ENCODE measurements at places on chromosomes 2 and 18. TPM values are rescaled to one million over a fixed set of nuclear protein-coding genes. Genes with fewer than 3 reads are reported as not detected.

MC2R gene
- polyA plus RNA-seq: not detected

EVX2 gene
- not detected for polyA plus RNA-seq

SLC4A5 gene
- 2.2 TPM for polyA plus RNA-seq

- no peak for DNase-seq
These were observed 84.3 kb downstream of the AGPS start for GRCh38 chr2:177476897-177477296.

GRCh38 chr2:42939411-42940206 is 147.2 kb upstream of the HAAO start:
- DNase-seq: no peak

All from right renal cortex interstitium (tissue), 3 donors.